ENCODE measurements at places on chromosomes 2 and 18. TPM values are rescaled to one million over a fixed set of nuclear protein-coding genes. Genes with fewer than 3 reads are reported as not detected.

DNA sequence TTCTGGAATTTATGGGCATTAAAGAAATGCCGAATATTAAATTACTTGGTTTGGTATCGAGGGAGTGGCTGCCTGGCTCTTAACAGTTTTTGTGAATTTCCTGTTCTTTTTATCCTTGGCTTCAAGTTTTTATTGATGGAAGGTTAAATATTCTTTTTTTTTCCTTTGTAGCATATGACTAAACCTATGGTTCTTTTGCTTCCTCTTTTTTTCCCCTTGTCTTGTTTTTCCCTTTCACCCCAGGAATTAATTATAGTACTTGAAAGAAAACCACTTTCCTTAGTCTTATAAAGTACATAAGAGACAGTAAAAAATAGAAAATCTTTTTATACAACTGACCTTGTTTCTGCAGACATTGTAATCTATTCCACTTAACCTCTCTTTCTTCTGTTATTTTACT lies 42.4 kb downstream of the MGAT5 start:
- DNase-seq, result no peak

PLGLB2 gene
- total RNA-seq, result 1.6 TPM

DNA sequence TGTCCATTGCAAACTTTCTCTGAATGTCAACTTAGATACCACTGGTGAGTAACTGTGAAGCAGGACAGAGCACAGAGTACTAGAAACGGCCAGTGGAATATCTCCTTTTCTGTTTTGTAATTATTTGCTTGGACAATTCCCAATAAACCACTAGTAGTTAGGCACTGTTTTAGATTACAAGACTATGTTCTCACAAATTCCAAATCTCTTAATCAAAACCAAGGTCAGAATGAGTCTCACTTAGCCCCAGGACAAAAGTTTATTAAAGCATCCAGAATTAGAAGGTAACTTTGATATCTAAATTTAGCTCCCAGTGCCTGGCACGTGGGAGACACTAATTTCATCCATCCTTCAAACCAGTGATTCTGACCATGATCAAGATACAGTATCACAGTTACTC lies 89.0 kb downstream of the ZNF521 start:
- DNase-seq, result no peak

GRB14 gene
- 2.5 TPM for total RNA-seq

LPIN1 gene
- total RNA-seq, result 51.1 TPM

PROKR1 gene
- not detected for total RNA-seq

- no peak for DNase-seq
Measured at GRCh38 chr2:236764716-236765115, 195.1 kb downstream of the ACKR3 start.

ING5 gene
- total RNA-seq, result 47.4 TPM

DNA sequence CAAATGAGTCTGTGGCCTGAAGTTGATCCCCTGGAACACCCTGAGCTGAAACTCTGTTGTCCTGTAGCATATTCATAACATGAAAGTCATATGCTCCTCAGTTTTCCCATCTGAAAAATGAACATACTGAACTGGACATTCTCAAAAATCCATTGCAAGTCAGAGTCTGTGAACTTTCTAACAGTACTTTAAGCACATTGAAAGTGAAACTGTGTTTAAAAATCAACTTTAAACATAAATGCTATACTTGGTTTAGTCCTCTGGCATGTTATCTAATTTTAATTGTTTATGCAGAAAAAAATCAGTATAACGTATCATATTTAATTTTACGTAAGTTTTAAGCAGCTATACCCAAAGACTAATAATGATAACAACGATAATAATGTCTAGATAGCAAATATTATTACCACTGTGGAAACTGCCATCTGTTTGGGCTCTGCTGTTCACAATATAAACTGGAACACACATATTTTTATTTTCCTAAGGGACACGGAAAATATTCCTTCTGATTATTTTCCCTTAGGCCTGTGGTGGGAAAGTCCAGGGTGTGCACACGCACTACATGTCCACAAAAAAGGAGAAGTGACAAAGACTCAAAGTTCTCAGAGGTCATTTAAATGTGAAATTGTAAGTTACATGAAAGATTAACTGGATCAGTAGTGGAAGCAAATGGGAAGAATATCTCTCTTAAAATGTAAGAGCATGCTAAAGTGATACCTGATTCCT lies 56.1 kb upstream of the TTN start:
- no peak for DNase-seq

DNA sequence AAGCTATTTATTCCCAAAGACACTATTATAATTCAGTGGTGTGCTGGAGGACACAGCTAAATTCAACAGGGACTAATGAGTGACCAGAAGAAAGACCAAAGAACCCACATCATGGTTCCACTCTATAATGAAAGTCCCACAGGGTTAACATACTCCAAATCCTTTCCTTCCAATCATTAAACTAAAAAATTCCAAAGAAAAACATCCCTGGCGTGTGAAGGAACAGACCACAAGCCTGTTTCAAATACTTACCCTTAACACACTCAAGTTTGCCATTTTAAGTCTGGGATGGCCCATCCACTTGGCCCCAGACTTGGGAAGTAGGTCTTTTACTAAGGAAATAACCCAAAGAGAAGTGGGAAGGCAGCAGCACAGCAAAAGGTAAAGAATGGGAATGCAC lies 150.1 kb upstream of the CCDC150 start:
- DNase-seq, result no peak

ABCG5 gene
- 3.1 TPM for total RNA-seq

DNA sequence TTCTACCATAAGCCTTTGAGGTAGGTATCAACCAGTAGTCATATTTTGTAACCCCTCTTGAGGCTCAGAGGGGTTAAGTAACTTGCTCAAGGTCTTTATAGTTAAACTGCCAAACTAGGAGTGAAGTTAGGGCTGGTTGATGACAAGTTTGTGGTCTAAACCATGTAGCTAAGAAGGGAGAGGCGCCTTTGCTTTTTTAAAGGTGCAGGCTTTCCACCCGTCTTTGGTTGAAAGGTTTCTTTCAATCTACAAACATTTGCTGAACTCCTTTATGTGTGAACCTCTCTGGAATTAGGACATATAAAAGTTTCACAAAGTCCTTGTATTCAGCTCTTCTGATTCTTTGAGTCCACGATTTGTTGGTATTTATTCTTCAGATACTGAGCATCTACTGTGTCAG lies 2.4 kb upstream of the MTA3 start:
- no peak for DNase-seq

ZBTB14 gene
- total RNA-seq, result 14.1 TPM

DNA sequence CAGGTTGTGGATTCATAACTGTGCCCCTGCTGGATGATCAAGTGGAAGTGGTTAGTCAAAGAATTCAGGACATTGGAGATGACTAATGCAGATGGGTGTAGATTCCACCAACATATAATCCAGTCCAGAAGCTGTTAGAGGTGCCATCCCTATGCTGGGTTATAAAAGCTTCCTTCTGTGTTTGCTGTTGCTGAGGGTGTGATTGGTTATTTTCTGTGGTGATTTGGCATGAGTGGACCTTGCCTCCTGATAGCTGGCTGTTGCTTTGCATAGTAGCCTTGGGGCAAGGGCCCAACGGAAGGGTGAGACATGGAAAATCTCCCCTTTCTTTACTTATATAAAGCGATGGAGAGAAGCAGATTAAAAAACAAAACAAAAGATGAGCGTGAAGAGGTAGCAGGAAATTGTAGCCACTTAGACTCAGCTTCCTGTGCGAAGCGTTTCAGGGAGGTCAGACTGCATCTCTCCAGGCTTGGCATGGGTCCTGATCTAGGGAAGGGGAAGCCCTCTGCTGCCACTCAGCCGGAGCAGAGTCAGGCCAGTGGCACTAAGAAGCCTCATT lies 190.4 kb downstream of the FMNL2 start:
- DNase-seq, result no peak

DNA sequence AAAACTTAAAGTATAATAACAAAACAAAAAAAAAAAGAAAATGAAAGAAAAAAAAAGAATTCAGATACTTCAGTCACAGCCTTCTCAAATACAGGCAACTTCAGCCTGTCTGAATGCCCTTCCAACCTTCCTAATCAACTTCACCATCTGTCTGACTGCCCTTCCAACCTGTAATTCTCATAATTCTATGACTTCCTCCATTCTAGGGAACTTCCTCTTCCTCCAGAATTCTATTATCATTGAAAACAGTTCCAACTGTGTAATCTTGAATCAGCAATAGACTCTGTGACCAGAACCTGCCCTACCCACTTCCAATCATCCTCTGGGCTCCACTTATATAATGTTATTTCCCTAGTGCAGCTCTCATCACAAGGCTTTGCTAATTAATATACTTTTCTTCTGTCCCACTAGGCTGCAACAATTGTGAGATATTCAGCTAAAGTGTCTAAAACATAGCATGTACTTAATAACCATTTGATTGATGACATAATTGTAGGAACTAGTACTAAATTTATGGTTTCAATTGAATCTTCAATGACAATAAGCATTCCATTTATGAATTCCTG lies 127.3 kb downstream of the UPP2 start:
- no peak for DNase-seq

SRD5A2 gene
- total RNA-seq, result 0.09 TPM

DNA sequence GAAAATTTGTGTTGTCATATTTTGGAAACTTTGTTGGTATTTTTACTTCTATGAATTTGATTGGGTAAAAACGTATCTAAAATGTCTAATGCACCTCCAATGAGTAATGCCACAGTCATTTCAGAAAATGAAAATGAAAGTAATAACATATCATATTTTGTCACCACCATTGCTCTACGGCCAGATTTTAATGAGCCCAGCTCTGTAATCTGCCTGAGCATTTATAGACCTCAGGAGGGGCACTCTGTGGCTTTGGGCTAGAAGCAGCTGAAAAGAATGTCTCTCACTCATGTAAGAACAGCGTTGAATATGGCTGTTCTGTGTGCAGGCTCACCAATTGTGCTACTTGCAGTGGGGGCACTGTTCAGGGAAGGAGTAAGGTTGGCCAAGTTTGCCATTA lies 32.7 kb upstream of the ABCA12 start:
- no peak for DNase-seq

- no peak for DNase-seq
Measured at GRCh38 chr2:23433282-23433681, 48.3 kb downstream of the KLHL29 start.

INPP5D gene
- total RNA-seq, result 30.4 TPM

DNA sequence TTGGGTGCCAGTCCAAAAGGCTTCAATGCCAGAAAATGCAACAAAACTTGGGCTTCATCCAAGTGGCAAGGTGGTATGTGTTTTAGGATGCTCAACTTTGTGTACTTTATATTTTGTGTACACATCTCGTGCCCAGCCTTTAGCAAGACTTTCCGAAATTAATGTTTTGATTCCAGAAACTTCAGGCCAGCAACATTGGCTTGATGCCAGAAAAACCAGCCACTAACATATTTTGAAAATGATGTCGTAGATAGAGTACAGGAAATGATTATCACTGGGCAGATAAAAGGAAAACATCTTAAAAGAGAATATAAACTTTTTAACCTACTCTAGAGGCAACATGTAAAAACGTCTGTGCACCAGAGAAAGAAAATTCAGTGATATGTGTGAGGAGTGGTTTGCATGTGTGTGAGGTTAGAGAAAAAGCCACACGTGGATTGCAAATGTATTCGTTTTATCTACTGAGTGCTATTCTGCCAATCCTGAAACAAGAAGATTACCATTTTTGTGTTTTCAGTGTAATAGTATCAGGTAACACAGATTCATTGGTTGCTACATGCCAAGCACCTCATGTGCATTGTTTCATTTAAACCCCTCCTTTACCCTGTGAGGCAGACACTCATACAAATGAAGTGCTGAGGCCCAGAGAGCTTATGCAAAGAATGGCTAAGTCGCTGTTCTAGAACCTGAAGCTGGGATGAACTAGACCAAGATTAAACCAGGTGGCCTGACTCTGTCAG lies 264.8 kb downstream of the C1D start:
- no peak for DNase-seq

KYNU gene
- total RNA-seq, result 3.3 TPM

GRCh38 chr2:217609952-217610351 lies 392.8 kb downstream of the TNS1 start:
- DNase-seq, result peak; percentile 15

DNA sequence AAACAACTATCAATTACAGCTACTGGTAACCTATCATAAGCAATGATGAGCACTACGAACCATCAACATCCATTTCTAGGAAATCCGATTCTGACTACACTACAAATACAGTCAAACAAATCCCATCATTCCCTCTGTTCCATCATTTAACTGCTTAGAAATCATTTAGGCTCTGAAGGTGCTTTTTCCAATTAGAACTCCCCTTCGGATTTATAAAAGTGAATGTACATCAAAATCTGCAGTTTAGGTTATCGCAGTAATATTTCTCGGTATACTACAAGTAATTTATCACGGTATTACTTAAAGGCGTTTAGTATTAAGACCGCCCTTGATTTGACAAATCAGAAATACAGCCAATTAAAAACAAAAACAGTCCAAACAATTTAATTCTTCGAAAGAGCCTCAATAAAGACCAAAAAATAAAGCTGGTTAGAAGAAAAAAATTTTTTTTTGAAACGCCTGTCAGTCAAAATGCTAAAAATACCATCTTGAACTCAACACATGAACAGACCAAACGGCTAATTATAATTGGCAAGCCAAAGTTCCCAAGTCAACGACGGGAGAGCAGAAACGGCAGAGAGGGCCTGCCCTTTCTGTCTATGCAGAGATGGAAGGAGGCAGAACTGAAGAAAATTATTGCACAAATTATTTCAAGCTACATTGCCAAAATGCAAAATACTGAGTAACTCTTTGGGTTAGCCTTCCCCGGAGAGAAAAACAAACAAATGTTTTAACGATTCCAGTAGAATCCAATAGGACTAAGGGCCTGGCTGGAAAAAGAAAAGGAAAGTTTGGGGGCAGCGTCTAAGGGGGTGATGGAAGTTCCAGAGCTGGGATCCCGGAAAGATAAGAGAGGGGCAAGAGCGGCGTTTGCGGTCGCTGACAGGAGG lies 1.2 kb downstream of the VPS54 start:
- no peak for DNase-seq

GRCh38 chr2:223469270-223470046 lies 132.7 kb downstream of the SCG2 start:
- peak; percentile 39 for DNase-seq

DOK6 gene
- total RNA-seq, result 9.6 TPM

- no peak for DNase-seq
Measured at GRCh38 chr2:238438856-238439849, 12.4 kb downstream of the ASB1 start.

GRCh38 chr18:33916200-33916599 lies 308.5 kb downstream of the NOL4 start:
- DNase-seq, result no peak

GRCh38 chr2:236550290-236550689 lies 19.3 kb upstream of the ACKR3 start:
- no peak for DNase-seq

Data from mucosa of gallbladder (tissue), 1 donor.